ENCODE measurements at places on chromosomes 6 and 20.

DNA sequence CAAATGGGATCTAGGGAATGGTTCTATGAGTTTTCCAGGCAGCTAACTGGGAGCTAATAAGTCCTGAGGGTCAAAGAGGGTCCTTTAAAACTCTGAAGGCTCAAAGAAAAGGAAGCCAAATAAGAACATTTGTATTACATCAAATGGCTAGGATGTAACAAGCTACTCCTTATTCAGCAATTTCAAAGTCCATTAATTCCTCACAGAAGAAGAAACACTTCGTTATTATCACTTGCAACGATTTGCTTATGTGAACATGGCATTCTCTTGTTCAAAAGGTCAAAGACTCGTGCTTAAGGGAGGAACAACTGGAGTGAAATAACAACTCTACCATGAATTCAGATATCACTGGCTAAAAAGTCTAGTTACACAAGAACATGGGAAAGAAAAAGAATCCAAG is 70.8 kb upstream of the FBXO30 start:
- DNase-seq = no peak

DNA sequence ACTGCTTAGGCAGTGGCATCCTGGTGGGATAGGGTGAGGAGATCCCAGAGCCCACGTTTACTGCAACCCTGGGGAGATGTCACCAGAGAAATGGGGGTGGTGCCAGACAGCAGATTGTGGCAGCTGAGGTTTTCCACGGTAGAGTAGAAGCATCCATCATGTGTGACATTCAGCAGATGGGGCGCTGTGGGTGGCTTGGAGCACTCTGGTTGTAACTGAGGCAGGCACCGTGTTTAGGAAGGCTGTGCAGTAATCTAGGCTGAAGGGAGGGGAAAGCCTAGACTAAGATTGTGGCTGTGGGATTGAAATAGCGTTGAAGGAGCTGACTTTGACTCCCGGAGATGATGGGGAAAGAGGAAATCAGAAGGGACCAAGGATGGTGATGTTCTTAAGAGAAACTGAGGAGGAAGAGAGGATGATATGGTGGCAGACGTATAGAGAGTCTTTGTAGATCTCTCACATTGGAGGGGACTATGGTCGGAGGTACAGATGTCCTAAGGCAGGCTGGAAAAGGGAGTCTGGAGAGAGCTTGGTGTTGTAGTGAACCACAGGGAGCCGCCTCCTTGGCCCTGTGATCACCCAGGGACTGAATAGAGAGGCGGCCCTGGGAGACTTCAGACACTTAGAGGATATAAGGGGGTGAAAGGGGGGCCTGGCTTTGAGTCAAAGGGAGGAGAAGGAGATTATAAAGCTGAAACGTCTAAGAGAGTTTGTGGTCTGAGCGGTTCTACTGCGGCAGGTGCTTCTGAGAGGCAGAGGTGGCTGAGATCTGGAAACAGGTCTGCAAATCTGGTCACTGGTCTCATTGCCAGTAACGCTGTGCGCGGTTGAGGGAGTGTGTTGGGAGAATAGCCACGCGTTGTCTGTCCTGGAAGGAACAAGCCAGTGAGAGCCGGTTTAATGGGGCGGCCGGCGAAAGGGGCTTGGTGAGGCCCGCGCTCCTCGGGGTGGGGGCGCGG is 792 bp upstream of the MICA start:
- peak; percentile 28 for DNase-seq

GRCh38 chr6:132598473-132598872 is 8.9 kb upstream of the TAAR5 start:
- DNase-seq = peak; percentile 15

DNA sequence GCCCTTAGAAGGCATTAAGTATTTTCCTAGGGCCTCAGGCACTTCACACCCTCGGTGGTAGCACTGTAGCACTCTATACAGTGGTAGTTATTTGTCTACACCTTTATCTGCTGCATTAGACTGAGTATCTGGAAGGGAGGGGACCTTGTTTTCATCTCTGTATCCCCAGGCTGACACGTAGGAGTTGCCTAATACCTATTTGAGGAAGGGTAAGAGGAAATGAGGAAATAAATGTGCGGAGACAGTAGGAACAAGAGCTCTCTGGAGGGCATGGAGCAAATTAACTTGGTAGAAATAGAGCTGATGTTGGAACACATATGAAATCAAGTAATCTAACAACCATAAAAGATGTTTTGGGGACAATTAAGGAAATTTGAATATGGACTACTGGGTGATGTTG is 3.9 kb downstream of the CNPY3 start:
- DNase-seq = no peak

DNA sequence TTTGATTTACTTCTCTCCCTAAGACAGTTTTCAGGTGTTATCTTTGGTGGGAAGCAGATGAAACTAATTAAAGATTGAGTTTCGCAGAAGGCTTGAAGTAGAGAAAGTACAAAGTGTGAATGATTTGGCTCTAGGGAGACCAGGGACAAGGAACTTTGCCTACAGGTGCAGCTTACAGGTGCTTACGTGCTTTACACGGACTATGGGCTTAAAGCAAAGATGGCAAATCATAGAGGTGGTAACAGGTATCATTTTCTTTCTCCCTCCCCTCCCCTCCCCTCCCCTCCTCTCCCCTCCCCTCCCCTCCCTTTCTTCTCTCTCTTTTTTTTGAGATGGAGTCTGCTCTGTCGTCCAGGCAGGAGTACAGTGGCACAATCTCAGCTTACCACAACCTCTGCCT is 136.3 kb downstream of the SLC35B3 start:
- no peak for DNase-seq

DNA sequence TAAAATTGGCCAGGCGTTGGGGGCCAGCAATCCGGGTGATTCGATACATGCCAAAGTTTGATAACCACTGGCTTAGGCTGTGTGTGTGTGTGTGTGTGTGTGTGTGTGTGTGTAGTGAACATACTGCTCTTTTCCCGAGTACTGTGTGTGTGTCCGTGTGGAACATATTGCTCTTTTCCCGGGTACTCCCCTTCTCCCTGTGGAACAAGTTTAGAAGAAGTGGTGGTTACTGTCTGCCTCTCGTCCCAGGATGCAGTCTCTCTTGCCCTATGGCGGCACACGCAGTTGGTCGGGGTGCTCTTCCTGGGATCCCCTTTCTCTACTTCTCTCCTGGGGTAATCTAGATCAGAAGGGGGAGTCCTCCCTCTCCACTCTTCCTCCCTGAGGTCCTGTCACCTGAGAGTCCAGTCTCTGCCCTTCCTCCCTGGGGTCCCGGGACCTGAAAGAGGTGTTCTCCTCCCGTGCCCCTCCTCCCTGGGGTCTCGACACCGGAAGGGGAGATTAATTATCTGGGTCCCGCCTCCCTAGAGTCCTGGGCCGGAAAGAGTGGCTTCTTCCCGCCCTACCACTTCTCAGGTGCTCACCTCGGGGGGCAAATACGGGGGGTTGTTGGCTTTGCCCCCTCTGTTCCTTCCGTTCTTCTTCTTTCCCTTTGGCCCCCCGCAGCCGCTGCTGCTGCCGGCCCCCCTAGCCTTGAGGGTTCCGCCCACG is 516 bp downstream of the GTPBP2 start:
- DNase-seq = peak; percentile 47

DNA sequence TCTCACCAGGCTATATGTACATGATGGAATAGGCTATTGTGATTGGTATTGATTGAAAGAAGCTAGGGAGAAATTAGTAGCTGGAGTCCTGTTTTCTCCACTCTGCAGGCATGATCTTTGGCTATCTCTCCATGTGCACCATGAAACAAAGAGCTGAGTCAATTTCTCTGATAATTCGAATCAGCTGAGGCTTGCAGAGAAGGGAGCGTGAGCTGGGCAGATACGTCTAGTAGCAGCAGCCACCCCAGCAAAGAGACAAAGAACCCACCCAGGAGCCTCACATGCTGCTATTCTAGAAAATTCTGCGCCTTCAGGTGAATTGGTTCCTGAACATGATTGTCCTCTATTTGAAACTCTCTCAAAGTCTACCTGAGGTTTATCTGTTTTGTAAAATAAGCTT is 6.9 kb upstream of the SGK1 start:
- no peak for DNase-seq

DNA sequence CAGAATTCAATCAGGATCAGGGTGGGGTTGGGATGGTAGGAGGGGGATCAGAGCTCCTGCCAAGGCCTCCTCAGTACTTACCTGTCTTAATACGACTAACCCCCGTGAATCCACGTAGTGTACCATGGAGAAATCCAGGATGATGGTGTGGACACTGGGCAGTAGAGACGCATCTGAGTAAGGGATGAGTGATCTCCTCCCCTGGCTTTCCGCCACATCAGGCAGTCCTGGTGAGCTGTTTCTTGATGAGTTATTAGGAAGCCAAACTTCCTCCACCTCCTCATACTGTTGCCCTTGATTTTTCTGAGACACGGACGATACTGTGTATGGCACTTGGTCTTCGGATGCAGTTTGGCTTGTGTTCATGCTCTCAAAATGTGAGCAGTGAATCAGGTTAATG is 34.2 kb upstream of the SRPK1 start:
- peak; percentile 28 for DNase-seq

DNA sequence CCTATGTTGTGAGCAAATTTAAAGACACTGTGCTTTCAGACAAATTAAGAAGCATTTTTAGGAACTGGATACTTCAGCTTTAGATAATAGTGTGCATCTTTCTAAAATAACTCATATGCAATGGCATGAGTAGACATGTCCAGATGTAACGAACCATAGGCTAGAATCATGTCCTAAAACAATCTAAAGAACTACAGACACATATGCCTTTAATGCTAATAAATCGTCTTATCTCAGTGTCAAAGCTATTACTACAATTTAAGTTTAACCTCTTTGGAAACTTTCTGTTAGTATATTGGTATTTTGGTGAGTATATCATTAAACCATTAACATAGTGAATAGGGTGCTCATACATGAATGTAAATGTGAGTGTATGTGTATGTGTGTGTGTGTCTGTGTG is 908.5 kb upstream of the FLRT3 start:
- DNase-seq = no peak

GRCh38 chr20:25320035-25320800 is 70.4 kb downstream of the ABHD12 start:
- DNase-seq = no peak

DNA sequence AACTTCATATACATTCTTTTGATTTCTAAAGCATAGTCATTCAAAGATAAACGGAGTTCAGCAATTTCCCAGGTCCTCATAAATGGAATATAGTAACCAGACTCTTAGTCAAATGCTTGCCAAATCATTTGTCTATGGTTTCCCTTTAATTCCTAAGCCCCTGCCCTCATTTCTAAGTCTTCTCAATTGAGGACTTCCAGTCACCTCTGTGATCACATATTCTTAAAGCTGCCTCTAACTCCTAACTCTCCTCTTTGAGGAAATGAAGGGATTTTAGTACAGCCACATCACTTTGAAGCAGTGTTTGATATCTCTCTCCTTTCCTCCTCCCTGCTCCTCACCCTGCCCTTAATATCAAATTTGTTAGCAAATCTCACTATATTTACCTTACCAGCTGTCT is 58.7 kb downstream of the PLEKHG1 start:
- no peak for DNase-seq

- DNase-seq = no peak
Measured at GRCh38 chr6:32047539-32047854, 9.3 kb downstream of the CYP21A2 start.

DNA sequence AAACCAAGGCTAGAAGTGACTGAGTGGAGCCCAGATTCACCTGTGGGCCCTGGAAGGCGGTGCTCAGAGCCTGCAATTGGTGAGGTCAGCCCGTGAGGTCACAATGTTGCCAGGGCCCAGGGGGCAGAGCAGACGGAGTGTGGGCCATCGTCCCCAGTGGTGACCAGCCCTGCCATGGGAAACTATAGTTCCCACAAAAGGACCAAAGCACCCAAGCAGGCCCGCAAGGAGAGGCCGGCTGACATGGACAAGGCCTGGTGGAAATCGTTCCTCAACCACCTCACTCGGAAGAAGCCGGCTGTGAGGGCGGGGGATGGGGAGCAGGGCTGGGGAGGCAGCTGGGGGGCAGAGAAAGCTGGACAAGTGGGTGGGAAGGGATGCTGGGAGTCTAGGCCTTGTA is at the start of gene C20orf144:
C20orf144 (plus strand) TSS at position 156 of the 400 bp plus-strand sequence; CDS start at position 175, 19 bp downstream.
- DNase-seq = no peak

DNA sequence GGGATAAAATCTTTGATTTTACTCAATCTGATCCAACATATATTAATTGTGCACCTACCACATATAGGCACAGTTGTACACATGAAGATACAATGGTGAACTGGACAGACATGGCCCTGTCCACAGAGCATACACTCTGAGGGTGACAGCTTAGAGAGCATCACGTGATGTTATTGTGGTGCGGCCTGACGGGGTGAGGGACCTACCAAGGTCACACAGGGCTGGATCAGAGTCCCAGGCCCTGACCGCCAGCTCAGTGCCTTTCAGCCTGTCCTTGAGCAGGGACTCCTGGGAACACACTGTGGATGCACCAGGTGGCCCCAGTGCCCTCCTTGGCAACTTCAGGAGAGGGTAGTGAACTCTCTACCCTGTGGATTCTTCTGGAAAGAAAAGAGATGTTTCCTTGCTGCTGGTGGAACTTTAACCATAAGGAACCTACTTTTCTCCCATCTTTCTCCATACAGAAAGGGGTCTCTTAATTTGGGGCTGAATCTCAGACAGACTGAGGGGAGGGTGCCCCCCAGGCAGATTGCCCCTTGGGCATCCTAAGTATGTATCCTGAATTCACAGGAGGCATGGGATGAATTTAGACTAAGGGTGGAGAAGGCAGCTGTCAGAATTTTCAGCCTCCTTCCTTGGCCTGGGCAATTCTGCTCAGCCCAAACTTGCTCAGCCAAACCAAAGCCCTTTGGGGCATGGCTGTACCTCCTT is 26.5 kb downstream of the PCK1 start:
- DNase-seq = no peak

DNA sequence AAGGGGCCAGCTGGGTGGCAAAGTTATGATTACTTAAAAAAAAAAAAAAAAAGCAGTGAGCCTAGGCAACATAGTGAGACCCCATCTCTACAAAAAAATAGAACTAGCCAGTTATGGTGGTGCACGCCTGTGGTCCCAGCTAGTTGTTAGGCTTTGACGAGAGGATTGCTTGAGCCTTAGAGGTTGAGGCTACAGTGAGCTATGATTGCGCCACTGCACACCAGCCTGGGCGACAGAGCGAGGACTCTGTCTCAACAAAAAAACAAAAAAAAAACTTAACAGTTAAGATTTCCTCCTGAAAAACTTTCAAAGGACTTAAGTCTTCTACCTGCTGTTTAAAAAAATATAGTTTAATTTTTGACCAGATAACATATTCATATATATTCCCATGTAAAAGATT is 2.4 kb downstream of the GTSF1L start:
- no peak for DNase-seq

DNA sequence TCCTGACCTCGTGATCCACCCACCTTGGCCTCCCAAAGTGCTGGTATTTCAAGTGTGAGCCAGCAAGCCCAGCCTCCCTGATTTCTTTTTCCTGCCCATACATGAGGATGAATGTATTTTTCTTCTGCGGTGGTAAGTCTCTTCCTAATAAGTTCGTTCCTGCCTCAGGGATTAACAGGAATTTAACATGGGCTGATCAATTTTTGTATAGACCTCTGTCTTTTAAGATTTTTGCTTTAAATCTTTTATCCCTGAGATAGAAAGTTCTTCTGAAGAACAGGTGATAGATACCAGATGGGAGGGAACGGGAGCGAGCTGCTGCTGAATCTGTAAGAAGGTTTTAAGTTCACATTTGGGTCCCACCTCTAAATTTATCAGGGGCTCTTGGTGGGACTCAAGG is 7.0 kb upstream of the ZNFX1 start:
- DNase-seq = no peak

- no peak for DNase-seq
Measured at GRCh38 chr6:6509284-6509683, 79.2 kb upstream of the LY86 start.
